HCEC 1CT (cell line): ENCODE measurements at places on chromosomes 4 and X.

- DNase-seq = no peak
Observed at GRCh38 chr4:107826421-107826980, 1.8 kb downstream of the SGMS2 start.

- DNase-seq = no peak
Observed at GRCh38 chrX:57933321-57933720, 23.1 kb upstream of the ZXDA start.

GRCh38 chr4:185865901-185866328 lies 53.9 kb upstream of the SORBS2 start:
- DNase-seq = no peak

DNA sequence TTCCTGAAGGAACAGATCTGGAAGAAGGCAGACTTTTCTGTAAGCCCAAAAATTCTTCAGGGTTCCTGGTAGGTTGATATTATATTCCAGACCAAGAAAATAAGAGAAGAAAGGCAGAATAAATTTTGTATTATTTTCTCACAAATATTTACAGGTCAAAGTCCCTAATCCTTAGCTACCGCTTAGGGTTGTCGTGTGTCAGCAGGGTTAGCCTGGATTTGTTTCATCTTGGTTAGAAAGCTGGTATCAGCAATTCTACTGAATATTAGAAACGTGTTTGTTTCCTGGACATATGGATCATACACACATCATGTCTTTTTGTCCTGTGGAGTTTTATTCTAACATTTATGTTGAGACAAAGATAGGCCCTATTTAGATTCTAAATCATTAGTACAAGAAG lies 232.9 kb upstream of the CXXC4 start:
- no peak for DNase-seq

- DNase-seq = no peak
Observed at GRCh38 chr4:79906303-79906702, 166.7 kb downstream of the ANTXR2 start.

DNA sequence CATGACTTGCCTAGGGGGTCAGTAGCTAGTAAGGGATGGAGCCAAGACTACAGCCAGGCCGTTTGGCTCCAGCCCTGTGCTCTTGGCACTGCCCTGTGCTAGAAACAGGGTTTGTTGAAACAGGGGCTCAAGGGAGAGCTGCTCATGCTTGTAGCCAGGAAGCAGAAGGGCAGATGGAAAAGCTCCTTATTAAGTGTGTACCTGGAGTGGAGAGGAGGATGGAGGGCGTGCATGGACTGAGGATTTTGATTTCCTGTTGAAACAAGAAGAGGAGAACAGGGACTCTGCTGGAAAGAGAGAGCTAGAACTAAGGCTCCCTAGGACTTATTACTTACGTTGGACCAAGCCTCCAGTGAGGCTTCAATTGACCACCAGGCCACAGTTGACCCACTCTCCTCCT lies 363.0 kb downstream of the MID1IP1 start:
- DNase-seq = no peak

DNA sequence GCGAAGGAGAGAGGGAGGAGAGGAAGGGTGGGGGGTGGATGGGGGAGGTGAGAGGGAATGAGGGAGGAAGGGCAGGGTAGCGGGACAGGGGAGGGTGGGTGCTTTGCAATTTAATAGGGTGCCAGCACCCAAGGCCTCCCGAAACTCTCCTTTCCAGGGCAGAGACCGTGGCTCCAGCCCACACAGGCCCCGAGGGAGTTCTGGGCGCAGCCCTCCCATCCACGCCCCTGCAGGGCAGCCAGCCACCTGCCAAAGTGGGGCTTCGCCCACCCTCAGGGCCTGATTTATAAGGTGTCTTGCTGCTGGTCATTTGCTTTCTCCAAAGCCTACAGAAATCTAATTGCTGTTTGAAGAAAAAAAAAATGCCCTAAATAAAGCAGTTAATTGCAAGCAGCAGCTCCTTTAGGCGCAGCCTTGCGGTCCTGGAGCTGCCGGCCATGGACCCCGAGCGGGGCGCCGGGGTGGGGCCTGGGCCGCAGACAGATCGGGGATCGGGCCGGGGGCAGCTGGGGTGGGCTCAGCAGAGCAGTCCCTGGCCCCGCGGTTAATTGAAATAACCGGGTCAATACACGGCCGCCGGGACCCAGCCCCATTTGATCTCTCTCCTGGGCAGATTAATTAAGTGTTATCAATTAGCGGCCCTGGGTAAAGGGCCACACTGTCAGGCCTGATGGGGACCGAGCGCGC lies 106.0 kb upstream of the NKX1-1 start:
- DNase-seq = no peak

DNA sequence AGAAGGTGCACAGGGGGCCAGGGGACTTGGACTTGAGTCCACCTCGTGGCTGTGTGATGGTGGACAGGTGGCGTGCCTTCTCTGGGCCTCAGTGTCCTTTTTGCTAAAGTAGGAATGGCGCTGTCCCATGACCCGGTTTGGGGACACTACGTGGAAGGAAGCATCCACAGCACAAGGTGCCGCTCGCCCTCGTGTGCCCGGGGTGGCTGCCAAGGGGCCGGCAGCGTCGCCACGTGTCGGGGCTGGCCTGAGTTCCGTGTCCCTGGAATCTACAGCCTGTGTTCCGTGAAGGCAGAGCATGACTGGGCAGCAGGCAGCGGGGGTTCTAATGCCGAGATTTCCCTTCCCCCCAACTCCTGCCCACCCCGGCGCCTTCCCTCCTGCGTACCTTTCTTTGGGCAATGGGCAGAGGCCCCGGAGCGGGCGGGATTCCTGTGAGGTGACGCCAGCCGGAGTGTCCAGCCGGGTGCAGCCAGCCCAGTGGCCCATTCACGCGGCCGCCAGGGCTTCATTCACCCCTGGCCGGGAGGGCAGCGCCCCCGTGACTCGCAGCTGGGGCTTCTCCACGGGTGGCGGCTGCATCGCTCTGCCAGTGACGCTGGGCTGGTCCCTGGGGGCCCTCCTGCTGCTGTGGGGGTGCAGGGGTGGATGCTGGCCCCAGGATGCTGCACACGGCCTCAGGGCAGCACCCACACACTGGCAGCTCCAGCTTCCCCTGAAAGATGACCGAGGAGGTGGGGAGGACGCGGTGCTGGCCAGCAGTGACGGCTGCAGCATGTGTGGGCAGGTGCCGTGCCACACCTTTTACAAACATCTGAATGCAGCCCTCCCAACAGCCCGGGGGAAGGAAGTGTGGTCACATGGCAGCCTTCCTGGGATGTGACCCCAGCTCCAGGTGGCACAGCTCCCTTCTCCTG lies 21.2 kb downstream of the DOK7 start:
- DNase-seq = no peak

DNA sequence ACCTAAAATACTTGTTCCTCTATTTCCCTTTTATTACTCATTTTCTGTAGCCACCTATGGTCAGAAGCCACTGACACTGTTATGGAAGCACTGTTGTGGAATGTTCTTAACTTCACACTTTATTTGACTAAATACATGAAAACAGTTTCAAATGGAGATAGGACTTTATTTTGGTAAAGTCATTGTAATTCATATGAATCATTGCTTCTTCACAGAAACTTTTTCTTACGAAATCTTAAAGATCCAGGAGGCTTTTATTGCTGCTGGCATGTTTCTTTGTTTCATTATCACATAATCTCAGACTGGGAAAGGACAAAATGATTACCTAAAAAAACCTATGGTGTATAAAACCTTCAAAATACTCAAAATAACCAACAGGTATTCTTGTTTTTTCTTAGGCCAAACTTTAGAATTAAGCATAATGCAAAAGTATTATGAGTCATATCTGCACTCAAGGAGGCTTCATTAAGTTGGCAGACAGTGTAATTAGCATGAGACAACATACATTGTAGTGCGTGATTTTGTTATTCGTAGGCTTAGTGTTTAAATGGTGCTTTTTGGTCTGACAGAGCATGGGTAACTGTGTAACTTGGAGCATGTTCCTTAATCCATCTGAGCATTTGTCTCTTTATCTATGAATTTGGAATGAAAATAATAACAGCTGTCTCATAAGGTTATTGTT lies 58.0 kb downstream of the SH3BGRL start:
- peak; percentile 43 for DNase-seq

DNA sequence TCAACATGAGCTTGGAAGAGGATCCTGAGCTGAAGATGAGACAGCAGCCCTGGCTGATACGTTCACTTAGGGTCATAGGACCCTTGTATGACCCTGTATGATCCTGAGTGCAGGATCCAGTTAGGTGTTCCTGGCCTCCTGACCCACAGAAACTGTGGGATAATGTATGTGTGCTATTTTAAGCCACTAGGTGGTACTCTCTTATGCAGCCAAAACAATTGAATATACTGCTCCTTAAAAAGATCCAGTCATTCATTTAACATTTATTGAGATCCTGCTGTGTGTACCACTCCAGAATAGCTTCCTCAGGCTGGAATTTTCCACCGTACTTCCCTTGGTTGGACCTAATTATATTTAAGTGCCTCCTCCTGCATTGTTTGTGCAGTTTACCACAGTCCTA lies 167.1 kb downstream of the AMELX start:
- peak; percentile 10 for DNase-seq

DNA sequence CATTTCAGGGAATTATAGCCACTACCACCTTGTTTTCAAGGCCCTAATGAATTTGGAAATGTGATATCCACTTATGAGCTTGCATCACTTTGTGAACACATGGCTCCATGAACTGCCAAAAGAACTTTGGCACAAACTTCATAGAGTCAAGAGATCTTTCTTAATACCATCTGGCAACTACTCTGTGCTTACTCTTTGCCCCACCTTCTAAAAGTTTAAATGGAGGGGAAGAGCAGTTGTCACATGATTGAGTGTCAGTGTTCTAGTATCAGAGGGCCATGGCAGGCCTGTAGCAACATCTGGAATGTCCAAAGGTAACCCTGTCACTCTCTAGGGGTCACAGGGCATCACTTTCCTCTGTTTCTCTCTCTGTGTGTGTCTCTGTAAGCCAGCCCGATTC lies 2.6 kb upstream of the ADH1B start:
- peak; percentile 15 for DNase-seq

- DNase-seq = no peak
Observed at GRCh38 chrX:11670316-11670715, 4.6 kb upstream of the ARHGAP6 start.

GRCh38 chrX:102899940-102900916 lies 36.8 kb upstream of the RAB40AL start:
- peak; percentile 69 for DNase-seq

DNA sequence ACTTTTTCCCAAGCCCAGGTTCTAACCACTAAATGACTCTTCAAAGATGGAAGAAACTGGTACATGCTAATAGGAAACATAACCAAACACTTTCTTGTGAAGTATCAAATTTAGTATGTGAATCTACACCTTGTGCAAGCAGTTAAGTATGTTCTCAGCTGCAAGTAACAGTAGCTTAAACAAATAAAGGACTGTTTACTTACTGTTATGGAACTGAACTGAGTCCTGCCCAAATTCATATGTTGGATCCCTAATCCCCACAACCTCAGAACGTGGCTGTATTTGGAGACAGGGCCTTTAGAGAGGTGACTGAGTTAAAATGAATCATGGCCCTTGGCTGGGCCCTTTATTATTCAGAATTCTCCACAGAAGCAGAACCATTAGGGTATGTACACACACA lies 178.7 kb downstream of the KDR start:
- no peak for DNase-seq

DNA sequence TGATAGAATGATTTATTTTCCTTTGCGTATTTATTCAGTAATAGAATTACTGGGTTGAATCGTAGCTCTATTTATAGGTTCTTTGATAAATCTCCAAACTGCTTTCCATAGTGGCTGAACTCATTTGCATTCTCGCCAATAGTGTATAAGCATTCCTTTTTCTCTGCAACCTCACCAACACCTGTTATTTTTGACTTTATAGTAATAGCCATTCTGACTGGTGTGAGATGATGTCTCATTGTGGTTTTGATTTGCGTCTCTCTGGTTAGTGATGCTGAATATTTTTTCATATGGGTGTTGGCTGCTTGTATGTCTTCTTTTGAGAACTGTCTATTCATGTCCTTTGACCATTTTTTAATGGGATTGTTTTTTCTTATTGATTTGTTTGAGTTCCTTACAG lies 160.7 kb downstream of the MID1IP1 start:
- no peak for DNase-seq

DNA sequence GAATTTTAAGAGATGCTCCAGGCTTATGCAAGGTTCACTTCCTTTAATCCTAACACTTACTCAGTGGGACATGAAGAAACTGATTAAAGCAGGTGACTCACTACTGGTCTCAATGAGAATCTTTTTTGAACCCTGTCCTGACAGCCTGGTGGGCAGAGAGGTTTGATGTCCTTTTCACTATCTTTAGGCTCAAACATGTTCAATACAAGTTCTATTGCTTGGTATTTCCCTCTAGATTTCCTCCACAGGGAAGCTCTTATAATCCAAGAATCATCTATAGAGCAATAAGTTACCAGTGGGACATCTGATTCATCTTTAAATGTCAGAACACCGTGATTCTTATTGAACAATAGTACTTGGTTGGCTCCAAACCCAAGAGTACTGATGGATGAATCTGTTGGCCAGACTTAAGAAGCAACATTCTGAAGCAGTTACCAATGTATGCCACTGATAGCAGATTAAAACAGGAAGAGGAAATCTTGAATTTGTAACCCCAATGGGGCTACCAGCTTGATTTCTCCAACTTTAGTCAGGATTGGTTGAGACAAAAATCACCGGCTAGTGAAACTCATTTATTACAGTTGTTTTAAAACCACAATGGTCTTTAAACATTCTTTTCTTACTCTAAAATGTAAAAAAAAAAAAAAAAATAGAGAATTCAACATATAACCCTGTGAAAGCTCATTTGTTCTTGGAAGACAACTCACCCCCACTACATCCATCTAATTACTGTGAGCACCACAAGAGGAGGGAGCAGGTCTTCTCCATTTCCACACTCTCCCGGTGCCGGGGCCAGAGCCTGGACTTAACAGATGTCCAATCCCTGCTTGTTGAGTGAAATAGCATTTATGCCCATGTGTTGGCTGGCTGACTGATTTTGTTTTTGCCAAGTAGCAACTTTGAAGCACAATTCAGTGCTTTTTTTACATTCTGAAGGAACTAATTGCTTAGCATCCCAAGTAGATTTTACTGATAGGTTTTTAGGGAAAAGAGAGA lies 43.3 kb downstream of the FGFBP1 start:
- peak; percentile 15 for DNase-seq

DNA sequence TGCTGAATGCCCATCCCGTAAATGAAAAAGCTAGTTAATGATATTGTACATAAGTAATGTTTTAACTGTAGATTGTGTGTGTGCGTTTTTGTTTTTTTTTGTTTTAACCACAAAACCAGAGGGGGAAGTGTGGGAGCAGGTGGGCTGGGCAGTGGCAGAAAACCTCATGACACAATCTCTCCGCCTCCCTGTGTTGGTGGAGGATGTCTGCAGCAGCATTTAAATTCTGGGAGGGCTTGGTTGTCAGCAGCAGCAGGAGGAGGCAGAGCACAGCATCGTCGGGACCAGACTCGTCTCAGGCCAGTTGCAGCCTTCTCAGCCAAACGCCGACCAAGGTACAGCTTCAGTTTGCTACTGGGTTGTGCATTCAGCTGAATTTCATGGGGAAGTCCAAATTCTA lies at the start of gene SPP1:
SPP1 (plus strand) TSS at position 249 of the 400 bp plus-strand sequence. CDS start 1,182 bp downstream, outside the sequence.
- no peak for DNase-seq

- DNase-seq = peak; percentile 40
Observed at GRCh38 chr4:140069066-140069465, 84.9 kb downstream of the MAML3 start.

- DNase-seq = peak; percentile 27
Observed at GRCh38 chr4:185134307-185134869, 8.7 kb upstream of the SLC25A4 start.

GRCh38 chr4:86220121-86220520 lies 139.7 kb downstream of the MAPK10 start:
- peak; percentile 68 for DNase-seq

- no peak for DNase-seq
Observed at GRCh38 chrX:129659861-129660260, 5.1 kb upstream of the APLN start.
